ENCODE measurements at places on chromosomes 4 and X.
A peak's percentile ranks its signal among the peaks of the same experiment; 100 is the strongest.

GRCh38 chrX:13250826-13251580 lies 68.8 kb downstream of the ATXN3L start:
- no peak for DNase-seq

DNA sequence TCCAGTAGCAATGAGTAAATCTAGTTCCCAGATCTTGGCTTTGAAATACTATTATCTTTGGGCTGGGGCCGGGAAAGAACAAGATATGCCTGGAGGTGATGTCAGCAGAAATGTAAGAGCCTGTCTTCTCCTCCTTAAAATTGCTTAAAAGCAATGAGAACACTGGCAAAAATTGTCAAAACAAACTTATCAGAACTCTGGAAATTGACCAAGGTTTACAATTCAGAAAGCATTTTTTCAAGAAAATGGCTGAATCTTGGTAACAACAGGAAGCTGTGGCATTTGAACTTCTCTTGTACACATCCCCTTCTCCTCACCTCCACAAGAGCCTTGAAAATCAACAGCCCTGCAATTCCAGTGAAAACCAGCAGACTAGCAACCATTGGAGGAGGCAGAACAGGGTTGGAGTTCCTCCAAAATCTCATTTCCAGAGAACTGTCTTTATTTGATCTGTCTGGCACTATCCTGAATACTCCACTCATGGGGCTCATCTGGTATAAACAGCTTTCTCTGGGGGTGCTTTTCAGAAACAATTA lies 13.5 kb downstream of the TIMP1 start:
- DNase-seq: no peak

DNA sequence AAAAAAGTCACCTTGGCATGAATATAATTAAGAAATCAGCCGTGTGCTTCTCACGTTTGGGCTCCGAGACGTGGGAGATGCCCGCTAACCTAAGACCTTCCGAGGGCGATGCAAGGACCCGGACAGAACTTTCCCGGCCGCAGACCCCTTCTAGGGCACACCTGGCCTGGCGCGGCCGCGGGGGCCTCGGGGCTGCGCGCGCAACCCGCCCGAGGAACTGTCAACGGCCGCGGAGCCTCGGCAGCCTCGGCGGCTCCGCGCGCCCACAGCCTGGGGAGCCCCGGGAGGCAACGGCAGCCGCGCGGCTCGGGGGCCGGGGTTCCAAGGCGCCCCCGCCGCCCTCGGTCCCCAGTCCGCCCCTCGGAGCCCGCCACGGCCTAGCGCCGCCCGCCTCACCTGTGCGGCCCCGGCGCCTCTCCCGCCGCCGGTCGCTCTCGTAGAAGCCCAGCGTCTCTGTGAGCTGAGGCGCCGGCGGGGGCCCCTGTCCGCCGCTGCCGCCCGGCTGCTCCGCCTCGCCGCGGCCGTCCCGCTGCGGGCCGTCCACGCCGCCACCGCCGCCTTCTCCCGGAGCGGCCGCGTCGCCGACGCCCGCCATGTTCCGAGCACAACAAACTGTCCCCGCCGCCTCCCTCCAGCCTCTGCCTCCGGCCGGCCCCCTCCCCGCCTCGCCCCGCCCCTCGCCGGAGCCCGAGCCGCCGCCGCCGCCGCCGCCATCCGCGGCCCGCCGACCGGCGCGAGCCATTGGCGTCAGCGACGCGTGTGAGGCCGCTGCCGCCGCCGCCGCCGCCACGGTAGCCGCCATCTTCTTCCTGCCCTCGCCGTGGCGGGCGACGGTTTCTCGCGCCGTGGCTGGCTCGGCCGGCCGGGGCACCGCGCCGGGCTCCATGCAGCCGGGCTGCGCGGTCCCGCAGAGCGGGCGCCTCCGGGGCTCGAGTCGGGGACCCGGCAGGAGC lies at the start of gene TAPT1:
Gene TAPT1, minus strand, starts transcription at position 609 of the 953 bp plus-strand sequence. Its CDS starts 14 bp downstream, at position 595.
- peak; percentile 52 for DNase-seq

GRCh38 chr4:30350288-30350687 lies 369.9 kb upstream of the PCDH7 start:
- no peak for DNase-seq

- no peak for DNase-seq
These were observed 87.1 kb upstream of the PRPS1 start for GRCh38 chrX:107541244-107541643.

- no peak for DNase-seq
These were observed 79.7 kb downstream of the SNCA start for GRCh38 chr4:89757154-89757719.

GRCh38 chrX:84487365-84488353 lies 14.6 kb downstream of the HDX start:
- DNase-seq: no peak

DNA sequence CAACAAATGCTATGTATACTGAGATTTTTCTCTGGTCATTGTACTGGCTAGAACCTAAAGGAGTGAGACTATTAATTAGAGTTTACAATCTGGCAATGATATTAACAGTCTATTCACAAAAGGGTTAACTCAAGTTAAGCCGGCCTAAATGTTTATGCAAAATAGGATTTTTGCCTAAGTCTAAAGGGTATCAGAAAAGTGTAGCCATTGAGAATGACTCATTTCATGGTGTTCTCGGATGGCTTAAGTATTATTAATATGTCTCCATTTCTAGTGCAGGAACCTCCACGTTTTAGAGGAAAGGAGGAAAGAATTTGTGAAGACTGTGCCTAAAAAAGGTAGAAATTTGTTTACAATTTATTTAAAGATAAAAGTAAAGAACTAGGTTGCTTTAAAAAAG lies 29.8 kb downstream of the DYNLT3 start:
- no peak for DNase-seq

- no peak for DNase-seq
These were observed 63.6 kb downstream of the PDLIM5 start for GRCh38 chr4:94515365-94515764.

GRCh38 chr4:145295122-145295521 lies 114.7 kb upstream of the OTUD4 start:
- no peak for DNase-seq

DNA sequence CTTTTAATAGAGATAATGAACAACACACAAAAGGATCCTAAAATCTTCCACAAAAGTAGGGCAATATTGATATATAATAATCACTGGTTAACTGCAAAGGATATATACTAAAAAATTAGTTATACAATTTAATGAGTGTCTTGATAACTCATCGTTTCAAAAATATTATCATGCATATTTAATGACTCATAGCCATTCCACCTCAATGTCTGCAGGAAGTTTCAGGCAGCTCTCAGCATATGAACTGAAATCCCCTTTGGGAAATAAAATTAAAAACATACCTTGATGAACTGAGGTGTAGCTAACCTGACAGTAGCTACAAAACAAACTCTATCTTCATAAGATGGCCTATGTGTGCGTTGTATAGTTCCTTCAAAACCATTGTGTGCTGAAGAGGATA lies 62.9 kb downstream of the TMEM165 start:
- DNase-seq: no peak

DNA sequence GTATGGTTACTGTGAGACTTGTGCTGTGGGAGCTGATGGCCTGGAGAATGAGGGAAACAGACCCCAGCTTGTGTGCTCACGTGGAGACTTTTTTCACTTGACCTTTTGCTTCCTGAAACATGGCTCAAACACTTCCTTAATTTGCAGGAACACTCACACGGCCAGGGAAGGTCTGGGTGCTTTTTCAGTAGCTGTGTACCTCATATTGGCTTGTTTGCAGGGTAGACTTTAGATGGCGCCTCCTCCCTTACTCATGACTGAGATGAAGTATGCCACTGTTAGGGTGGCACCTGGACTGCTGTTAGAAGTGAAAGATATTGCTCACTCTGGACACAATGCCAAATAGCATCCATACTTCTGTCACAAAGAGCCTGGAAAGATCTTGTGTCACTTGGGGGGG lies 75.7 kb upstream of the WDR1 start:
- no peak for DNase-seq

GRCh38 chr4:74830928-74831327 lies 36.6 kb upstream of the BTC start:
- DNase-seq: no peak

- no peak for DNase-seq
These were observed 33.5 kb downstream of the NAT8L start for GRCh38 chr4:2092669-2093053.

DNA sequence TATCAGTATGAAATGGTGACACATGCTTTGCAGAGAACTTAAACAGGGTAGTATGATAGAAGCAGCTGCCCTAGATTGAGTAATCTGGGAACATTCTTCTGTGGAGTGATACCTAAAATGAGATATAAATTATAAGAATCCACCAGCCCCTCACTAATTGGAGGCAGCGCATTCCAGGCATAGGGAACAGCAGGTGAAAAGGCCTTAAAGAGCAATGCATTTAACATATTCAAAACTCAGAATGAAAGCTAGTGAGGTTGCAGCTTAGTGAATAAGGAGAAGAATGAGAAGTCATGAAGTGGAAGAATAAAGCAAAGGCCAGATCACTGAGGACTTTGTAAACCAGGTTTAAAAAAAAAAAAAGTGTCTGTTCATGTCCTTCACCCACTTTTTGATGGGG lies 4.9 kb upstream of the ODAM start:
- DNase-seq: no peak

DNA sequence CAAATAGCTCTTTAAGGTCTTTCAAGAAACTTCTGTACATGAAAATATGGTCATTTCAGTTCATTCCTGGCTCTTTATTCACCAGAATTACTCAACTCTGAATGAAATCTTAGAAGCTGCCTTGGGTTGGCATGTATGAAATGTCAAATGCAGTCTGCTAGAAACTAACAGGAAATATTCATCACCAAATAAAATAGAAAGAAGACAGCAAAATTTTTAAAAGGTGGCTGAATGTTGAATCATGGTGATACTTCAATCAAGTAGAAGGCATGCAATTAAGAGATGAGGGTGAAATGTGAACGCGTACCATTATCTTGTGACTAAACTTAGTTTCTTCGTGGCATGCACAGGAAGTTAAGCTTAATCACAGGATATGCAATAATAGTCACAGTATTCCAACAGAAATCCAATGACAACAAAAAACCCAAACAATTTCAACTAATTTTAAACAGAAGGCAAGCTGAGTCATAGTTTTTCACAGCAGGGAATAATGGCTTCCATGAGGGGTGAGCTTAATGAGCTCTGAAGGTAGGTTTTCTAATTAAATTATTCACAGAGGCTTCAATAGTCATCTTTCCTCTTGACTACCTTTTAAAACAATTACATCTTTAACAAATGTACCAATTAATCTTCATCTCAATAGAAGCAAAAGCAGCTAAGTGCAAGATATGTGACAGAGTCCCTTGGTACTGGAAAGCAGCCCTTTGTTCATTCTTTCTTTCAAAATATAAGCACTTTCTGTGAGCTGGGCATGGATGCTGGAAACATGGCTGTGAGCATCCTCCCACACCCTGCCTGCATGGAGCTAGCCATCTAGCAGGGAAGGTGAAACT lies 44.5 kb downstream of the SCFD2 start:
- no peak for DNase-seq

DNA sequence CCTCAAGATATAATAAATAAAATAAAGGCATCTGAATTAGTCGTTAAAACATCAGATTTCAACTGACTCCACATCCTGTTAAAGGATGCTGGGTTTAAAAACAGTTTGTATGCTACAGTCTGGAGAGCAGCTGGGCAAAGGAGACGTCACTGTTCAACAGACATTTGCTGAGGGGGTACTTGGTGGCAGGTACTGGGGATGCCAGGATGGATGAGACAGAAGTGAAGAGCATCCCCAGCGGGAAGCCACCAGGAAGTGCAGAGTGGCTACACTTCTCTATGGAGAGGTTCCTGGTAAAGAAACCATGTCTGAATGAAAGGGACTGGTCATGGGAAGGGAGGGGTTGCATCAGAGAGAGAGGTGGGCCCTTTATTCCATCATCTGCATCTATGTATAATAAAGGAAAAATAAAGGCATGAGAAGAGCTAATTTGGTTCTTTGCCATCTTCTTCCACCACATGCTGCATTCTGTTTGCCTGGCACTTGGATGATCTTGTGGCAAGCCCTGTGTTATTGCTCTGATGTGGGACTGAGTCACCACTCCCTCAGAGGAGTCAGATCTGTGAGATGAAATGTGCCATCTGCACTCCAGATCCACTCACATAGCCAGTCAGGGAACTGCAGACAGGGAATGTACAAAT lies 145.0 kb downstream of the SOWAHB start:
- no peak for DNase-seq

DNA sequence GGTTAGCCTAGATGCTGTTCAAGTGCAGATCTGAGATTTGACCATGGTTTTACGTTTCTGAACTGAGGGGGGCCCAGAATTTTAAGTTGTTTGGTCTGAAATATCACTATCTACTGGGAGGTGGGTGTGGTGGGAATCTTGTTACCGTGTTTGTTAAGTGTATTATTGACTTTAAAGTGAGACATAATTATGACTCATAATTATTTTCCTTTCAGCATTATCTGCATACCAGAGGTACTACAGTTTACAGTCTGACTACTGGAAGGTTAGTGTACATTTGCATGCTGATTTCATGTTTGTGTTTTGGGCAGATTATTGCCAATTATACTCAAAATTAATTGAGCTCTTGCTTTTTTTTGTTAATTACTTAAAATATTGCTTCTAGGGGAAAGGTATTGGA lies 101.5 kb downstream of the KDM6A start:
- DNase-seq: no peak

GRCh38 chr4:152374153-152374552 lies 161.7 kb downstream of the FBXW7 start:
- no peak for DNase-seq

GRCh38 chr4:25100021-25100555 lies 60.2 kb downstream of the SEPSECS start:
- no peak for DNase-seq

DNA sequence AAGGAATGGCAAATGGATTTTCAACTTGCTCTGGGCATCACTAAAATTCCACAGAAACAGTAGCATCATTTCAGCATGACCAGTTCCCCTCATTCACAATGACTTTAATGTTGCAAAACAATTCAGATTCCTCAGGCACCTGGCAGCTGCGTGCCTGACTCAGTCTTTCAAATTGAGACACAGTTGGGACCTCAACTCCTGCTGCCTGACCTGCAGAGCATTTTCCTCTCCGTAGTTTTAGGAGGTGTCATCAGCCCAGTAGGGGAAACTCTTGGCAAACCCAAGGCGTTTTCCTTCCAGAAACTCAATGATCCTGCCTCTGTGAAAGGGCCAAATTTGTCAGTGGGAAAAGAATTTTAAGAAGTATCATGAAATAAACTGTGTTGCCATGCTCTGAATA lies 388.9 kb downstream of the SPRY1 start:
- no peak for DNase-seq

- no peak for DNase-seq
These were observed 17.2 kb upstream of the MYOZ2 start for GRCh38 chr4:119118397-119118796.

- DNase-seq: no peak
These were observed 227.7 kb downstream of the C4orf33 start for GRCh38 chr4:129323658-129324057.

GRCh38 chr4:31259119-31259518 lies 539.0 kb downstream of the PCDH7 start:
- no peak for DNase-seq

GRCh38 chr4:82261084-82261483 lies 112.7 kb downstream of the HNRNPD start:
- no peak for DNase-seq

- no peak for DNase-seq
These were observed 1941.5 kb upstream of the PCDH10 start for GRCh38 chr4:131207589-131207988.

- DNase-seq: no peak
These were observed 41.9 kb downstream of the CNGA1 start for GRCh38 chr4:47974566-47974965.

- DNase-seq: no peak
These were observed 78.7 kb upstream of the PDE5A start for GRCh38 chr4:119707336-119707735.

- DNase-seq: no peak
These were observed 4.3 kb upstream of the UNC5C start for GRCh38 chr4:95552942-95553550.
